ENCODE measurements at places on chromosomes 5 and 9. TPM values are rescaled to one million over a fixed set of nuclear protein-coding genes. Genes with fewer than 3 reads are reported as not detected.

- no peak for DNase-seq
Observed at GRCh38 chr5:126007841-126008240, 415.4 kb upstream of the GRAMD2B start.

DNA sequence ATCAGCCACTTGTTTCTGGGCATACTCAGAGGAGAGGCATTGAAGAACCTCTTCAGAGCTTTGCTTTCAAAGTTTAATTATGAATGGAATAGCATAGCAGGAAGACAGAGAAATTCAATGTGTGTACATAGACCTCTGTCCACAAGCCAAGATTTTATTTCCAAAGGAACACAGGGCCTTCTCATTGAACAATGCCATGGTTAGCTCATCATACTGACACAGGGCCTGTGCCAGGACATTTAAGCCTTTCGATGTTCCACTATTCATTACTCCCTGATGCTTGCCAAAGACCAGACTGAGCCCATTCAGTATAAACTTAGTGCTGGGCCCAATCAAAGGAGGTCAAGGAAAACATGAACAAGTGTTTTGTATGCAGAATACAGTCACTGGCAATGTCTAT is 280.8 kb downstream of the FBXL17 start:
- no peak for DNase-seq

Gene STING1
- 7.7 TPM for total RNA-seq

GRCh38 chr9:103816146-103816545 is 278.0 kb upstream of the SMC2 start:
- DNase-seq: no peak

Gene ADGRD2
- 0.31 TPM for total RNA-seq

Gene ADAMTS2
- total RNA-seq: 7.7 TPM

Measured in type B pancreatic cell (in vitro differentiated cells).